Stimulated activated CD4-positive, alpha-beta T cell treated with anti-CD3 and anti-CD28 coated beads, Interleukin-1b, Interleukin-23, amount 100 ng/mL, for 1 hour (primary cell): ENCODE measurements at places on chromosomes 1 and 21.
A peak's percentile ranks its signal among the peaks of the same experiment; 100 is the strongest.

GRCh38 chr1:32733582-32734321 is 31.2 kb upstream of the SYNC start:
- DNase-seq = no peak

DNA sequence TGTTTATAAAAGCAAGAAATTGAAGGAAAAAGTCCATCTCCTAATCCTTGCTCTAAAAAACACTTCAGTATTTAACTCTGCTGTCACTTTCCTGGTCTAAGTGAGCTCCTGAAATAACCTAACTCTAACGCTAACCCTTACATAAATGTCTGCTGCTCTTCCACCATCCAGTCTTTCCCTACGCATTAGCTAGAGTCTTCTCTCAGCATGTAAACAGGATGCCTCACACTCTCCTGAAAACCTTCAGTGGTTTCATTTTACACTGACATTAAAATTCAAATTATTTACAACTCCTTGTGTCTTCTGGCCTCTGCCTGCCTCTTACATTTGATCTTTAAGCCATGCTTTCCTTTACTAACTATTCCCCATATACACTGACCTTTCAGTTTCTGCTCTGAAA is 697.6 kb upstream of the CXADR start:
- DNase-seq = no peak

- DNase-seq = no peak
Measured at GRCh38 chr1:244077473-244078220, 26.6 kb downstream of the ZBTB18 start.

DNA sequence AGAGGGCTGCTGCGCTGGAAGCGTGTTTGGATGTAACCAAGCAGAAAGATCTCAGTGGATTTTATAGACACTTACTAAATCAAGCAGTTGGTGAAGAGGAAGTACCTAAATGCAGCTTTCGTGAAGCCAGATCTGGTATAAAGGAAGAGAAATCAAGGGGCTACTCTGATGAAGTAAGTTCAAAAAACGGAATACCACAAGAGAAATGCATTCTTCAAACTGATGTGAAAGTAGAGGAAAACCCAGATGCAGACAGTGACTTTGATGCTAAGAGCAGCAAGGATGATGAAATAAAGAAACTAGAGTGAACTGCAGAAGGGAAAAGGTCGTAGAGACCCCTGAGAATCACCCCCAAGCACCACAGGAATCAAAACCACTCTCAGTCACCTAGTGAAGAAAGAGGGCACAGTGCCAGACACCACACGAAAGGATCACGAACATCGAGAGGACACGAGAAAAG is 40.8 kb upstream of the NEXN start:
- DNase-seq = no peak

DNA sequence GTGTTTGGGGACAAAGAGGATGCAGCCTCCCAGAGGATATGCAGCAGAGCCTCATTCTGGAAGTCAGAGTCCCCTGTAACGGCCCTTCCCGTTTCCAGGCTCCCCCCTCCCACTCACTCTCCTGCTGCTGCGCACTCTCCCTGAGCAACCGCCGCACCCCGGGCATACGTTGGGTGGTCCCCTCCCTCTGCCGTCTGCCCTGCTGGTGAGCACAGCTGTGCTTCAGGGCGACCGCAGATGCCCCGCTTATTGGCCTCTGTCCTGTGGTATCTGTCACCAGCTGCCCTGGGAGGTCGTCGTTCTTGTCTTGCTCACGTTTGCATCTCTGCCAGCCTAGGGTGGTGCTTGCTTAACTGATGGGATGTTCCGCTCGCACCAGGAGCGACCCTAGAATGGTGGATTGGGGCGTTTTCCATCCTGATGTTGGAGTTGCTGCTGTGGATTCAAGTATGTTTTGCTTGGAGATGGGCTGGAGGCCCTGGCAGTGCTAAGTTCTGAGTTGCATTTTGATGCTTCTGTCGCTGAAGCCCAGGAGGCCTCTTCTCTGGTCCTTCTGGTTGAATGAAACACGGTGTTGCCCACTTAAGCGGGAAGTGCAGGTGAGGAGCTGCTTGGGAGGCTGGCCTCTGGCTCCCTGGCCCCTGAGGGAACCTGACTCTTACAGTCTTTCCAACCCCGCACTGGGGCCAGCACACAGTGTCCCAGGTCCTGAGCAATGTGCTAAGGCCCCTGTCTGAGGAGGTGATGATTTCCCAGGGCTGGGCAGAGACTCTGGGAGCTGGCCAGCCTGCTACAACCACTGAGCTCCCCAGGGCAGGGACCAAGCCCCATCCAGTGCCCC is 3.2 kb downstream of the TMEM201 start:
- DNase-seq = no peak

DNA sequence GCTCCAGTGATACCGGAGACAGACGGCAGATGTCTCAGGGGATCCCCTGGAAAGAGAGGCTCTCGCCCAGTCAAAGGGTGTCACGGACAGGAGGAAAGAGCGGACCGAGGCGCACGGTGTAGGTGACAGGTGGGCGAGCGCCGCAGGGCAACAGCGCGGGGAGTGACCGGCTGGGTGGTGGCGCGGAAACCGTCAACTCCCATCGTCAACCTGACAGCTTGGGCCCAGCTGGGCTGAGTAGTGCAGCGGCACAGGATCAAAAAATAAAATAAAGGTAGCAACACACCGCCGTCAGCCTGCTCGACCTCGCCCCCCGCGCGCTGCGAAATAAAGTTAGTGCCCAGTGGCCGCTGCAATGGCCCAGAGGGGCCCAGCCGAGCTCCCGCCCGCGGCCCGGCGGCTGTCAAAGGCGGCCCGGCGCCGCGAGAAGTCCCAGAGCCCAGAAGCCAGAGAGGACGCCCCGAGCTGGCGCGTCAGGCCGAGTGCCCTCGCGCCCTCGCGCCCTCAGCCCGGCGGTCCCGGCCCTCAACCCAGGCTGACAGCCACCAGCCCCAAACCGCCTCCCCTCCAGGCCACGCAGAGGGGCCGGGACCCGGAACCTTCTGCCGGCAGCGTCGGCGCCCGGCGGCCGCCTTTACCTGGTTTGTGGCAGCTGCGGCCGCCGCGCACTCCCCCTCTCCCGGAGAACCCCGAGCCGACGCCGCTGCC is at the start of gene LYST:
TSS of gene LYST (minus strand) at position 702 of the 708 bp plus-strand sequence. CDS start 36,489 bp downstream, outside the sequence.
- peak; percentile 15 for DNase-seq

DNA sequence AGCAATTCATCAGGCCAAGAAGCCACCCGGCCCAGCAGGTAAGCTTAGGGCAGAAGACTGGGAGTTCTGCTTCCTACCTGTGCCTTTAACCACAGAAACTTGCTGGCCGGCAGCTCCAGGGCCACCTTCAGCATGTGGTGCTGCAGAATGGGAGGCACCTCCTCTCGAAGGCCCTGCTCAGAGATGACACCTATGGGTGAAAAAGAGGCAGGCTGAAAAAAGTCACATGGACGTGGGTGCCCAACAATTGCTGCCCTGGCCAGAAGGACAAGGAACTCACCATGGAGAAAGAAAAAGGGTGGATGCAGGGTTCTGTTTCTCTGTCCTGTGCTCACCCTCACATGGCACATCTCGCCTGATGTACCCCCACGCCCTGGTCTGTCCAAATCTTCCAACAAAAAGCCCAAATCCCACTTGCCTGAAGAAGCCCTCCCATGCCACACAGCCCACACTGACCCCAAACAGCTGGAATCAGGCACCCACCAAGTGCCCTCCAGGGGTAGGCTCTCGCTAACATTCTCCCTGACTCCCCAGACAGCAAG is 33.0 kb downstream of the URB1 start:
- no peak for DNase-seq

- no peak for DNase-seq
Measured at GRCh38 chr1:152673016-152673415, 2.1 kb upstream of the LCE2C start.

- DNase-seq = no peak
Measured at GRCh38 chr21:39555911-39556590, 56.7 kb upstream of the B3GALT5 start.

- no peak for DNase-seq
Measured at GRCh38 chr1:199463521-199464127, 563.9 kb upstream of the NR5A2 start.

- DNase-seq = no peak
Measured at GRCh38 chr1:9086045-9086444, 16.6 kb upstream of the SLC2A5 start.

DNA sequence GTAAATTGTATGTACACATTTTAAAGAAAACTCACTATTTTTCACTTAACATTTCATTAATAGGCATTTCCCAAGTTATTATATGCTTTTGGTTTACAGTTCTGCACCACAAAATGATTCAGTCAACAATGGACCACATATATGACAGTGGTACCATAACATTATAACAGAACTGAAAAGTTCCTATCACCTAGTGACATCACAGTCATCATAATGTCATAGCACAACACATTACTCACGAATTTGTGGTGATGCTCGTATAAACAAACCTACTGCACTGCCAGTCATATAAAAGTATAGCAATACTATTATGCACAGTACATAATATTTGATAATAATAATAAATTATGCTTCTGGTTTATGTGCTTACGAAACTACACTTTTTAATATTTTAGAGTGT is 30.9 kb downstream of the DNAI4 start:
- no peak for DNase-seq

GRCh38 chr1:59499273-59499942 is 202.5 kb downstream of the FGGY start:
- no peak for DNase-seq

DNA sequence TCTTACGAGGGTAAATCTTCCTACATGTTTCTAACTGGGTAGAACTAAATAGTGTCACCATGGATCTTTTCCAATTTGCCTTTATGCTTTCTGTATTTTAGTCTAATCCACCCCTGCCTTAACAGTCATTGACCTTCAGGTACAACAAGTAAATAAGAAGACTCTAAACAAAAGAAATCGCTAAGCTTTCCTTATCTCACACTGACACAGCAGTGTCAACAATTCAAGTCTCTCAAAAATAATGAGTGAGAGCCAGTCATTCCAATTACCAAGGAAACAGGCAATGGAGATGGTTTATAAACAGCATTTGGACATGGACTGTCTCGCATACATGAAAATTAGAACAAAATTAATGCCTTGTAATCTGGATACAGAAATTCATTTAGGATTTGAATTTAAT is 365.8 kb downstream of the VAV3 start:
- DNase-seq = no peak

DNA sequence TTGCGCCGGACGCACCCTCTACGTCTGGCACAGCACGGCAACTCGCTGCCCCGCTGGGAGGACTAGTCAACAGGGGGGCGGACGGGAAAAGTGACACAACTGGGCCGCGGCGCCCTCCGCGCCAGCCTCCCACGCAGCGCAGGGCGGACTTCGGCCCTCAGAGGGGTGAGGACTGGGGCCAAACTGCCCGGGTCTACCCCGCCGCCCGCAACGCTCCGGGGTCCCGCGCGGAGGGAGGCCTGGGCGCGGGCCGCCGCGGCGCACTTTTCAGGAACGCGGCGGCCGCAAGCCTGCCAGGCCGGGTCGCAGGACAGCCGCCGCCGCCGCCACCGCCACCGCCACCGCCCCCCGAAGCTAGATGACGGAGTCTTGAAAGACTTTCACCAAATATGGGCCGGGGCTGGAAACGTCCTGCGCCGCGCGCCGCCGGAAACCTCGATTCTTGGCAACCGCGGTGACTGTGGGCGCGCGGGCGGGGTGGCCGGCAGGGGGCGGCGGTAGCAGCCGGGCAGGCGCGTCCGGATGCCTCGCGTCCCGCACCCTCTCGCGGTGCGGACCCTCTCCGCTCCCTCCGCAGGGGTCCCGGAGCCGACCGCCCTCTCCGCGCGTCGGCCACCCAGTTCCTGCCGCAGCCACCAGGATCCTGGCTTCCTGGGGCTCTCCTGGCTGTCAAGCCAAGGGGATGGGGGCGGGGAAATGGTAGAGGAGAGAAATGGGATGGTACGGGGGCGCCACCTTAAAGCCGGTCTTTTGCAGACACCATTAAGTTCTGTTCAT is 3.7 kb upstream of the CCN1 start:
- DNase-seq = no peak

DNA sequence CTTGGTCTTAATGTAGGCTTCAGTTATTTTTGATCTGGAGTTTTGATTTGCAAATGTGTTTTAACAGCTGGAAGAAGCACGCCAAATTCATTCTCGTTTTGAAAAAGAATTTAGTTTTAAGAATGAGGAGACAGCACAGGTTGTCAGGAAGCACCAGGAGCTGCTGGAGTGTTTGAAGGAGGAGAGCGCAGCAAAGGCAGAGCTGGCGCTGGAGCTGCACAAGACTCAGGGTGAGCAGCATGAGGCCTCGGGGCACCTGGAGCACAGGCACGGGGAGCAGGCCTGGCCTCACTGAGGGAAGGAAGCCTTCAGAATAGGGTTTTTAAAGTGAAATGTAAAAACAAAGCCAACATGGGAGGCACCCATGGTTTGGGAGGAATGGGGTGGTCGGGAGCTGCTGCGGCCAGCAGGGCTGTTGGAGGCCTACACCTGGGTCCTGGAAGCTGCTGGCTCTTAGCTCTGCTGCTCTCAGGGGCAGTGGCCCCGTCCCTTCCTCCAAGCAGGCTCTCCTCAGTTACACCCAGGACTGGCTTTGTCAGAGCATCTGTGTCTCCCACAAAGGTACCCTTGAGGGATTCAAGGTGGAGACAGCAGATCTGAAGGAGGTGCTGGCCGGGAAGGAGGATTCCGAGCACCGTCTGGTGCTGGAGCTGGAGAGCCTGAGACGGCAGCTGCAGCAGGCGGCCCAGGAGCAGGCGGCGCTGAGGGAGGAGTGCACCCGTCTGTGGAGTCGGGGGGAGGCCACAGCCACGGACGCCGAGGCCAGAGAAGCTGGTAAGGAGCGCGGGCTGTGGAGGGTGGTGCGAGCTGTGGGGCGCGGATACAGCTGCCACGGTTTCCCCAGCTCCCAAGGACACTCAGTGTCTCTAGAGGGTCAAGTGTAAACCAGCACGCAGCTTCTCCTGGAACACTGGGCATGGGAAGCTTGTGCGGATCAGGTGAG is 66.9 kb downstream of the PCNT start:
- no peak for DNase-seq

- no peak for DNase-seq
Measured at GRCh38 chr1:209198961-209199750, 384.4 kb upstream of the CAMK1G start.

DNA sequence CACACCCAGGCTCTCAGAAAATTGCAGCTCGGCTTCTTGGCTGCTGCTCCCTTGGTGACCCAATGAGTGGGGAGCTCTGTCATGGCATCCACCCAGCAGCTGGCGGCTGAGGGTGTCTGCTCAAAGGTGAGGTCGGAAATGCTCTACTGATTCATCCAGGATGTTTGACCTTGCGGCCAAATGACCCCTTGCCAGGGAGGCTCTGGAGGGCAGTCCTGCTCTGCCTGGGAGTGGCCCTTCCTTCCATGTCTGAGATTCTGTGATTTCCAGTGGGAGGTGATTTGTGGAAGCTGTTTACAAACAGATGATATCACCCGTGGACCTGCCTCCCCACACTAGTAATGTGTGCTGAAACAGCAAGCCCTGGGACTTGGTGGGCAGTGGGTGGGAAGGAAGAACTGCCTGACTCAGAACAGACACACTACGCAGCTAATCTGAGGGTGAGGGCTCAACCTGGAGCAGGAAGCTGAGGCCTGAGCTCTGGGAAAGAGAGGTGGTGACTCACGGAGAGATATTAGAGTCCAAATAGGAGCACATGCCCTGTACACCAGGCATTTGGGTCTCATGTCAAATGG is 3.0 kb downstream of the CRCT1 start:
- no peak for DNase-seq

- DNase-seq = no peak
Measured at GRCh38 chr1:201192261-201192788, 1.7 kb downstream of the IGFN1 start.

GRCh38 chr1:145695821-145696629 is 11.1 kb downstream of the PDZK1 start:
- no peak for DNase-seq

GRCh38 chr1:10767282-10767681 is 29.2 kb downstream of the CASZ1 start:
- no peak for DNase-seq
